ENCODE measurements at places on chromosomes 5 and 9.

- no peak for DNase-seq
Observed at GRCh38 chr5:146902471-146902870, 23.9 kb upstream of the PPP2R2B start.

DNA sequence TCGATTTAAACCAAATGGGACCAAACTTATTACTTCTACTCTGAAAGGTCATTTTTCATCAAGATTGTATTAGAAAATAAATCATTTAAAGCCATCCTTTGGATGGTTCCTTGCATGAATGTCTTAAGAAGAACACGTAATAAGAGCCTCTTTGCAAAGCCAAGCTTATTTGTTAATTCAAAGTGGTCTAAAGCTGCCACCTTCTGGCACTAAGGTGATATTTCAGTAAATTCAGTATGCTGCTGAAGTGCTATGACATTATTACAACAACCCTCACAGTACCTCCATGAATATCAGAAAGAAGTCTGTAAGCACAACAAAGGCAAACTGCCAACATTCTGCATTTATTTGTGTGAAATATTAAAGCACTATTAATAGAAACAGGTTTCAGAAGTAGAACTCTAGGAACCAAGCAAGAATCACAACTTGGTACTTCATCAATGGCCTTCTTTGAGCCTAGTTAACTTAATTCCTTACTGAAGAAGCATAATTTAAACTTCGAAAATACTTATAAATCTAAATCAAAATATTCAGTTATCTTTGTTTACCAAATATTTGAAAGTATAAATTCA is 53.1 kb upstream of the TYRP1 start:
- DNase-seq: peak; percentile 5

DNA sequence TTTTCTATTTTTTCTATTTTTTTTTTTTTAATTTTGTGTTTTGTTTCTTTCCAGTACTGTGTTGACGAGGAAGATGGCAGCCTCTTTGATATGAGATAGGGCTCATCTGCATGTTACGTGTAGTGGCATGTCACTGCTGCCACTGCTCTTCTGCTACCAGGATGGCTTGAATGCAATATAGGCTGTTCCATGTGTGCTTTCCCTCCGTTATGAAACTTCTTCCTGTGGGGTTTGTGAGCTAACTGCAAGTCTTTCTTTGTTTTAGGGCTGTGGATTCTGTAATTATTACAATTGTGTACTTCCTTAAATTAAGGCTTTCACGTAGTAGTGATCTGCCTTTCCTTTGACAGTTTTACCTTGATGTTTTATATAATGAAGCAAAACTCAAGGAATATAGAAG is 184.6 kb downstream of the KDM4C start:
- no peak for DNase-seq

DNA sequence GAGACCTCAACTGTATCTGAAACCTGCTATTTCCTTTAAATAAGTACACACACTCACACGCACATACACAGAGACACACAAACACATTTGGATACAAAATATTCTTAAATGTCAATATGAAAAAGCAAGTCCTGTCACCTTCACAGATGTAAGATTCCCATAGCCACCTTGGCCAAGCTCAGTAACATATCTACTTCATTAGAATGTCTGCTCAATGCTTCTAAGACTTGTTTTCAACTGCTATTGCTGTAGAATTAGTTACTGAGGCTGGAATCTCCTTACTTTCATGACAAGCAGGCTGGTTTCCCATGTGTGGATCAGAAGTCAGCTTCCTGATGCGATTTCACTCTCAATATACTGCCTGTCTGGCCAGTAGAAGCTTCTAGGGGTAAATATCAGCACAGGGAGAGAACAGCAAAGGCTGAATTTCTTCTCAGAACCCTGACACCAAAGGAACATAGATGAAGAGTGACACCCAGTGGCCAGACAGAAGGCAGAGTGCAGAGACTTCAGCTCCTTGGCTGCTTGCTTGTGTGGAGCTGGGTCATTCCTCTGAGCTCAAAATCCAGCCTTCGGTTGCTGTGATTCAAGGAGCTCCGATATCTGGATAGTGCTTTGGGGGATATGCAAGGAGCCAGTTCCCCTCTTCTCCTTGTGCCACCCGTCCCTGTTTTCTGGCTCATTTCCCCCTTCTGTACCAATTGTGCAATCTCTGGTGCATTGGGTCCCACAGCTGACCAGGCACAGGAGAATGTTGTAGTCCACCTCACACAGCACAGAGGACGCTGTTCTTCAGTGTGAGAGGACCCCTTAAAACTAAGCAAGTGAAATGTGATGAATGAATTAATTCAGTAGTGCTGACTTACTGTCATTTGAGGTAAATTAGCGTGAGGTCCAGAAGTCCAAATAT is 26.6 kb upstream of the ABLIM3 start:
- DNase-seq: peak; percentile 42

- no peak for DNase-seq
Observed at GRCh38 chr9:135090547-135090946, 3.1 kb downstream of the OLFM1 start.

GRCh38 chr9:120351106-120351505 is 228.9 kb downstream of the CDK5RAP2 start:
- no peak for DNase-seq

- no peak for DNase-seq
Observed at GRCh38 chr5:83956386-83956785, 235.7 kb upstream of the HAPLN1 start.

DNA sequence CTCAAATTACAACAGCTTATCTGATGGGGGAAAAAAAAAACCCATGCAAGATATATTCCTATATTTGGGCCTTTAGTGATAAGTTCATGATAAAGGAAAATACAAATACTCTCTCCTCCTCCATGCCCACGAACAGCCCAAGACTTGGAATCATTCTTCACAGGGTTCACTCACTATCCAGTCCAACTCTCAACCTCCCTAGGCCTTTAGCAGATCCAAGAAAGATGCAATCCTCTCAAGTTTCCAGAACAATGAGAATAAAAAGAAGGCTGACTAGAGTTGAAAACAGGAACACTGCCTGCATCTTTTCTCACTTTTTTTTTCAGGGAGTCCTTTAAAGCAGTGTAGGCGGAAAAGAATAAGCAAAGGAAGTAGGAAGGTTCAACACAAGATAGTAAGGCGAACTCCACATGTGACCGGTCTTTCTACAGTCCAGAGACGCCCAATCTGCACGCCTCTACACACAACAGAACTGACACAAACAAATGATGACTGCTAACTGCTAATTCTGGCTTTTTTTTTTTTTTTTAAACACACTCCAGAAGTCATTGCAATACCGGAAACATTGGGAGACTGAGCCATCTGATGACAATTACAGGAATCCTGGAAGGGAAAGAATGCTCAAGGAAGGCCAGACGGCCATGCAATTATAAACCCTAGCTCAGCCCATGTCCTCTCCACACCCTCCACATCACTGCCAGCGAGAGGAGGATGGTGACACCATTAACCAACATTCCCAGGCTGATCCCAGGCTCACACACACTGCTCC is 75.4 kb downstream of the BNC2 start:
- DNase-seq: no peak

DNA sequence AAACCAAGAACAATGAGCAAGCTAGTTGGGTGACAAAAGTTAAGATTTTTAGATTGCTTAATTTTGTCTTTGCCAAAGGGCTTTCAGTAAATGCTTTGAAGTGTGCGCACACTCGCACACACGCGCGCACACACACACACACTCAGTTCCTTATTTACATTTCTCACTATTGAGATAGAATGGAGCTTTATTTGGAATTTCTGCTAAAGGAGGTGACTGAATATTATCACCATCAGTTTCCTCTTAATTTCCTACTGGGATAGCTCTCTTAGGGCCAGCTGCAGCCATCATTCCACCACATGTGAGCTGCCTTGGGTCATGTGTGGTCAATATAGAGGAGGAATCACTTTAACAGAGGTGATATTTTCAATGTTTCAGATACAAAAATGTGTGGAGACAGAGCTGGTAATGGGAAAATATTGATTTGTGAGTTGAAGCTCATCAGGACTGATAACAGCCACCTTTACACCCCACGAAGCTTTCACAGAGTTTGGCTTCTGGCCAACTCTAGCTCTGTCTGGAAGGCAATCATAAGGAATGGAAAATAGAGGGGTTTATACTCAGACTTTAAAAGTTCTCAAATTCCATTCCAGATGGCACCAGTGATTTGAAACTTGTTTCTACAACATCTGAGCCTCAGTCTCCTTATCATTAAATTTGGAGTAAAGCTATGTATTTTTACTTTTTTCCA is 99.9 kb downstream of the MACIR start:
- DNase-seq: no peak

DNA sequence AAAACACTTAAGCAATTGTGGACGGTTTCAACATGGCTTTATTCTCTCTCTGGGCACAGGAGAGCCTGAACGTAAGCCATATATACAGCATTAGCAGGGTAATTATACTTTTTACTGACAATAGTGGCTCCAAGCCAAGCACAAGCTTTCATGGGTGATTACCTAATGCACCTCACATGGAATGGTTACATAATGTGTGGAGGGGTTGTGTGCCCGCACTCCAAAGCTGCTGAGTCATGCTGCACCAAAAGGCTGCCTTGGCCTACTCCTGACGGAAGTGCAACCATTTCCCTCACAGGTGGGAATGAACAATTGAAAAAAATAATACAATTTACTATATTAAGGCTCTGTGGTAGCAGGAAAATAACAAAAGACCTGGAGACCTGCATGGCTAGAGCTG is 86.5 kb upstream of the ATP10B start:
- no peak for DNase-seq

GRCh38 chr5:74409166-74409706 is 231.3 kb downstream of the ENC1 start:
- DNase-seq: no peak

DNA sequence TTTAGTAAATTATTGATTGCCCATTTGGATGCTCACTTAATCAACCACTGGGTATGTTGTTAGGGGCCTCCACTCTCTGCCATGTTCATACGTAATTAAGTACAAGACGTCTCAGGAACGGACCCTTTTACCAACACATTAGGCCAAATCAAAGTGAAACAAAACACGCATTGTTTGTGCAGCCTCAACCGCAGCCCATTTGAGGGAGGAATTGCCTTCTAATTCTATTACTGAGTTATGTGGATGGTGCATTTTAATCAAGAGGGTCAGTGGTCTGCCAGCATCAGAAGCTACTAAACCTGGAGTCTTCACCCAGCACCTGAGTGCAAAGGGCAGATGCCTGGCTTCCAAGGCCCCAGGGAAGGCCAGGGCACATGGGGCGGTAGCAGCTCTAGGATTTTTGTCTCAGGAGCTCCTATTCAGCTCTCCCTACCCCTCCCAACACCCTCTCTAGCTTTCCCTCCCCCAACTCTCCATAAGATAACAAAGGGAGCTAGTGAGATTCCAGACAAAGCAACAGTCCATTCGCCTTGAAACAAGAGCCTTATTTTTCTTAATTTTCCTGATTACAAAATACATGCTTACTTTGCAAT is 7.9 kb upstream of the MED27 start:
- no peak for DNase-seq

- DNase-seq: no peak
Observed at GRCh38 chr9:95202076-95202681, 115.3 kb downstream of the FANCC start.

DNA sequence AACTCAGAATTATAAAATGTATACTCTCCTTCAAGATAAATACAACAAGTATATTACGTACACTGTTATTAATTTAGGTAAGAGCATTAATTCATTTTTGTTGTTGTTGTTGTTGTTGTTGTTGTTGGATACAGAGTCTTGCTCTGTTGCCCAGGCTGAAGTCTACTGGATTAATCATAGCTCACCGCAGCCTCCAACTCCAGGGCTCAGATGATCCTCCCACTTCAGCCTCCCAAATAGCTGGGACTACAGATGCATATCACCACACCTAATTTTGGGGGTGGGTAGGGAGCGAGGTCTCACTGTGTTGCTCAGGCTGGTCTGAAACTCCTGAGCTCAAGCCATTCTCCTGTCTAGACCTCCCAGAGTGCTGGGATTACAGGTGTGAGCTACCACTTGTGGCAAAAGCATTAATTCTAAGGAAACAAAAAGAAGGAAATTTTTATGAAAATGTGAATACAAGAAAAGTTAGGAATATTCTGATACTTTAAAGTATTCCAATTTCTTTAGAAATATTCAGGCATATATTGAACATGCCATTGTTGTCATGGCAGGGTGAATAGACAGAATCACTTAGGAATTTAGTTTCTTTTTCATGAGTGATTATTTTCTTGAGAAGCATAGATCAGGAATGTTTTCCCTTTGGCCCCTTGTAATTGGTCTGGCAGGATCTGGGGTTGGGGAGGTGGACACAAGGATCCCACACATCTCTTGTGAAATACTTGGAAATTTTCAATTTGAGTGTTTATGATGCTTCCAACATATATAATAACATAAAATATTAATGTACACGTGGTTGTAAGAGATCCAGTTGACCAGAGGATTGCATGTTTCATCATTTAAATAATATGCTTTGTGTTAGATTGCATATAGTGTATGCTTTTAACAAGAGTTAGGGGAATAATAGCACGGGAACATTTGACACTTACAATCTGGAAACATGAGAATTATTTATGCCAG is 263.6 kb downstream of the FANCC start:
- no peak for DNase-seq

DNA sequence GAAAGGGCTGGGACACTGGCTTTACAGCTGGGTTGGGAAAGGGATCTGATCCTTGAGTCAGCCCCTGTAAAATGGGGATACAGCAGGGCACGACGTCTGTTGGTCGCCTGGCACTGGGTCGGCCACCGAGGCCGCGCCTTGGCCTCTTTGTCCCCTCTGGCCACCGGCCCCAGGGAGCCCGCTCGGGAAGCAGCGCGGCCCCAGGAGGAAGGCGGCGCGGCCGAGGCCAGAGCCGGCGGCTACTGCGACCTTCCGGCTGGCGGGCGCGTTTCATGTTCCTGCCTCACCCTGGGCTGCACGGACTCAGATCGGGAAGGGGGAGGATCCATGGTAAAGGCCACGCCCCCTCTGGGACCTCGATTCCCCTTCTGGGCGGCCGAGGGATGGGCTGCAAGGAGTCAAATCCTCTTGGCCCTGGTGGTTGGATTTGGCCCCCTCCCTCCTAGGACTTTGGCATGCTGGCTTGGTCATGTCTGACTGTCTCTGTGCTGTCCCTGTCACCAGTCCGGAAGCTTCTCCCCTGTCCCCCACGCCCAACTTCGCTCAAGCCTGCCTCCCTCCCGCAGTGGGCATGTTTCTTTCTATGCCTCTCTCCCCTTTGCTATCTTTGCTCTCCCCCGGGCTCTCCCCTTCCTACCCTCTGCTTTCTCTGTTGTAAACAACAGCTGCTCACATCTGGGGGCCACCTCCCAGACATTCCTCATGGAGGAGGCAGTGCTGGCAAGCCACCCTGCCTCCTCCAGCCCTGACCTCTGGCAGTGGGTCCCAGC is 25.8 kb downstream of the FPGS start:
- DNase-seq: peak; percentile 69

DNA sequence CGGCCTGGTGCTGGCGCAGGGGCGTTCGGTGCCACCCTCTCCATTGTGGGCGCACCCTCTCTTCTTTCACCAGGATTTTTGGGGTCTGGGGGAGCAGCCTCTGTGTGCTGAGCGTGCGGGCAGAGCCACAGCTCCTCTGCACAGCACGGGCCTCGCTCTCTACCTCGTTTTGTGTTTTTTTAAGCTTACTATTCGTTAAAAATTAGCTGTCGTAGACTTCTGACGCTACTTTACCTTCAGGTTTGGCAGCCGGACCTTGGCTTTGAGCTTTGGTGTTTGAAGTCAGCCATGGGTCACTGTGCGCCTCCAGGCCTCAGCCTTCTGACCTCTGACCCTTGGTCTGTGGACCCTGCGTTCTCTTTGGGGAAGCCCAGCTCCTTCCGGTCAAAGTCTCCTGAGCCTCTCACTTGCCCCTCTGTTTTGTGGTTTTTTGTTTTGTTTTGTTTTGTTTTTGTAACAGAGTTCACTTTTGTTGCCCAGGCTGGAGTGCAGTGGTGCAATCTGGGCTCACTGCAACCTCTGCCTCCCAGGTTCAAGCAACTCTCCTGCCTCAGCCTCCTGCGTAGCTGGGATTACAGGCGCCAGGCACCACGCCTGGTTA is 88.2 kb upstream of the CACNA1B start:
- no peak for DNase-seq

Measured in frontal cortex (tissue), 4 donors.